SJSA1 (cell line): ENCODE measurements at places on chromosomes 7 and 10.

GRCh38 chr7:22563621-22564241 is 63.7 kb upstream of the STEAP1B start:
- no peak for DNase-seq

- no peak for DNase-seq
These were observed 65.4 kb downstream of the SRPK2 start for GRCh38 chr7:105323366-105323765.

- DNase-seq: no peak
These were observed 75.7 kb upstream of the CCDC71L start for GRCh38 chr7:106736508-106737201.

DNA sequence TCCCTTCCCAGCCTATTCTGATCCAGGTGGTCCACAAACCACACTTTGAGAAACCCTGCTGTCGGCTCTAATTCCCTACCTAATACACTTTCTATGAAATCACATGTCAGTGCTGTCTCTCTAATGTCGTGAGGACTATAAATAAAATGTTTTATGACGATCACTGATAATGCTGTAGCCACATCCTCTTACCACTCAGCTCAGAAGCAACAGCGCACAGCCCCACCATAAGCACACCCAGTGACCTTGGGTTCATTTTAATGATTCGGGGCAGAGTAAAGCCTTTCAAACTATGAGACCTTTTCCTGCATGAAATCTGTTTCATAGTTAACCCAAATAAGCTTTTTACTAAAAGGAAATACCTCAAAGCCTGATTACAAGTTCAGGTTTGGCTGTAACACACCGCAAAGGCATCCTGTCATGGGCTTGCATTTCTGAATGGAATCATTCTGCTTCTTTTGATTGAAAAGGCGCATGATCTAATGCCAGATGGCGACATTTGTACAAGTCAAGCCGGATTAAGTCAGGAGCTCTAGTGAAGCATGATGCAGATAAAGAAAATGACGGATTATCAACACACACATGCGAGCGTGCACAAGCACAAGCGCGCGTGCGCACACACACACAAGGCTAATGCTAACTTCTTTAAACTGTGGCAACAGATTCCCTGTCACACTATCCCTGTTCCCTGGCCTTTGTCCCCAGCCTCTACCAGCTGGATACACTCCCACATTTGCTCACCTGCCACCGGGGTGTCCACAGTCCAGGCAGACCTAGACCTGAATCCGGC is 180.5 kb upstream of the PDE1C start:
- DNase-seq: no peak

- peak; percentile 23 for DNase-seq
These were observed 18.8 kb upstream of the MINDY3 start for GRCh38 chr10:15879058-15879457.

DNA sequence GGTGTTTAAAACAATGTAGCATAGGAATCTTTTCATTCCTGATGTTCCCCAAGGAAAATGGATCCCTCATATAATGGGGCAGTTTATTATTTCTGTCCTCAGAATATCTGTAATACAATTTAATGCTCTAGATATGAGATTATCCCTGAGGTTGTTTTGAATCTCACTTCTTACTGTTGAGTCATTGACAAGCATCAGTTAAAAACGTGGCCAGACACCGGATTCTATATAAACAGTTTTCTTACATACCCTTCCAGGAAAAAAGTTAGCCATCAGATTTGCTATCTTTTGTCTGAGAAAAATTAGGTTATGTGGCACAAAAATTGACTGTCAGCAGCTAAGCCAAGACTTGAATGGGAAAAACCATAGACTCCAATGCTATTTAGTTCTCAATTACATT is 539.8 kb upstream of the CELF2 start:
- no peak for DNase-seq

DNA sequence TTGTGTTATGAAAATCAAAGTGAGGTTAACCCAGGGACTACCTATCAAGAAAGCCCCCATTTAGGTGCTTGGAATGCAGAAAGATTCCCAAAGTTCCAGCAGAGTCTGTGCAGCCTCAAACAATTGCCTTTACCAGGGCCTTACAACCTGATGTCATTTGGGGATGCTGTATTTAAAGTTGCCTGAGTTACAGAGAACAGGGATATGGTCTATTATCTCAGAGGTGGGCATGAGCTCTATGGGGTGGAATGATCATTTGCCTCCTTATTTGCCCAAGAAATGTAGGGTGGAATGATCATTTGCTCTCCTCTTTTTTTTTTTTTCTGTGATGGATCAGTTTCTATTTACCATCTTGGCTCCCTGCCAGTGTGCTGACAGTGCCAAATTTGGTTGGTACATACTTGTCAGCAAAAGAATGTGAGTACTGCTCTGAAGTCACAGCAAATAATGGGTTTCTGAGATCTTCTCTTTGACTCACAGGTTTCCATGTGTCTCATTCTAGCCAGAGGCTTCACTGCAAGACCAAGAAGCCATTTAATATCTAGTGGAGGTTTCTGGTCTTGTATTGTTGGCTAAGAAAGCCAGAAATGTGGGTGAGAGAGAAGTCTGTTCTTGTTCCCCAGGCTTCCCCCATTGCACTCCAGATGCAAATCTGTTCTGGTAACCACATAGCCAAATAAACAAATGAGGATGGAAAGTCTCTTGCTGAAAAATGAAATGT is 45.5 kb upstream of the ZNRF2 start:
- peak; percentile 29 for DNase-seq

- no peak for DNase-seq
These were observed 346.4 kb upstream of the TMEM229A start for GRCh38 chr7:124379296-124379695.

- DNase-seq: no peak
These were observed 184.7 kb downstream of the DIP2C start for GRCh38 chr10:504806-505205.

DNA sequence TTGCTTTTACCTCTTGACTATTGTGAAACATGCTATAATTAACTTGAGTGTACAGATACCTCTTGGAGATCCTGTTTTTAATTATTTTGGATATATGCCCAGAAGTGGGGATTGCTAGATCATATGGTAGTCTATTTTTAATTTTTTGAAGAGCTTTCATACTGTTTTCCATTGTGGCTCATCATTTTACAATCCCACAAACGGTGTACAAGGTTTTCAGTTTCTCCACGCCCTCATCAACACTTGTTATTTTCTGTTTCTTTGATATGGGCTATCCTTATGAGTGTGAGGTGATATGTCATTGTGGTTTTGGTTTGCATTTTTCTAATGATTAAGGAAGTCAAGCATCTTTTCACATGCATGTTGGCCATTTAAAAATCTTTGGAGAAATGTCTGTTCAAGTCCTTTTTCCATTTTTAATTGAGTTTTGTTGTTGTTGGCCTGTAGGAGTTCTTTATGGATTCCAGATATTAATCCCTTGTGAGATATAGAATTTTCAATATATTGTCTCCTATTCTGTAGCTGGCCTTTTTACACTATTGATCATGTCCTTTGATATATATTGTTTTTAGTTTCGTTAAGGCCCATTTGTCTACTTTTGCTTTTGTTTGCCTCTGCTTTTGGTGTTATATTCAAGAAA is 7.5 kb downstream of the AGK start:
- no peak for DNase-seq

DNA sequence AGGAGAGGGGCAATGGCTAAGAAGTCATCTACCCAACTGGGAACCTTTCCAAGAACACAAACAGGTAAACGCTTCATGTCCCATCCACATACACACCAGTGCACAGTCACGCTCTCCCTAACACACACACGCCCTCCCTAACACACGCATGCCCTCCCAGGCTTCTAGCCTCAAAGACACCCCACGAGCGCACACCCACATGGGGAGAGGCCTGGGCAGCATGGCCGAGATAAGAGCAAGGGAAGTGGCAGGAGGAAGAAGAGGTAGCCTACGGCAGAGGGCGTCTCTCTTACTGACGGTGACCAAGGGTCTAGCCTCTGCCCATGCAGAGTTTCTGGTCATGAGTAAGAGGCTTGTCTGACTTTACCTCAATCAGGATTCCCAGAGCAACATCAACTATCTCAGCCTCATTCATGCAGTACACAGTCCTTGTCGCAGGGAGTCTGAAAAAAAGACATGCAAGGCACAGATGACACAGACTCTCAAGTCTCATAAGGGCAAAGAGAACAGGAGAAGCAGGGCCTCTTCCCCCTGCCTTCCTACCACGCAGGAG is 3.1 kb downstream of the CYREN start:
- no peak for DNase-seq

DNA sequence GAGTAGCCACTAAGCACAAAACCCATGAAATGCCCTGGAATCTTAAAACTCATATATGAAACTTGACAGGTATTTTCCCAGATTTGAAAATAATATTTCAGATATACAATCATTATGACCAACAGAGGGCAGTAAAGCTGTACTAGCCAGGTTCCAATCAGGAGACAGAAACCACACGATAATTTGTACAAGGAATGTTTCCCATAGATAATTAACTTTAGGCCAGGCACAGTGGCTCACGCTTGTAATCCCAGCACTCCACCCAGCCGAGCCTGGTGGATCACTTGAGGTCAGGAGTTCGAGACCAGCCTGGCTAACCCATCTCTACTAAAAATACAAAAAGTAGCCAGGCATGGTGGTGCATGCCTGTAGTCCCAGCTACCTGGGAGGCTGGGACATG is 31.0 kb upstream of the NUB1 start:
- DNase-seq: no peak

- DNase-seq: no peak
These were observed 1.6 kb upstream of the DNAJB6 start for GRCh38 chr7:157335236-157335635.

DNA sequence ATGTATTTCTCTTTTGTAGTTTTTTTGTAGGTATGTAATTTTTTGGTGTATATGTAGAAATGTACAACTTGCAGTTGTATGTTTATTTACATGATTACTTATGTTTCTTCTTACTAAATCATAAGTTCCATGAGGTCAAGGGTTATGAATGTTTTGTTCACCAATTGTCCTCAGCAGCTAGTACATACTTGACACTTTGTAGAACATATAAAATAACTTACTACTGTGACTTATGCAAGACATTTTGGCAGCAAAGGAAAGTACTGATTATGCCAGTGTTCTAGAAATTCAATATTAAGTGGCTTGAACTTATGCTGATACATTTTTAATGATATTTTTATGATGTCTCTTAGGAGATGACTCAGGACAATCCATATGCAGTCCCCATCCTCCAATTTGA is 209.6 kb downstream of the DKK1 start:
- DNase-seq: no peak

DNA sequence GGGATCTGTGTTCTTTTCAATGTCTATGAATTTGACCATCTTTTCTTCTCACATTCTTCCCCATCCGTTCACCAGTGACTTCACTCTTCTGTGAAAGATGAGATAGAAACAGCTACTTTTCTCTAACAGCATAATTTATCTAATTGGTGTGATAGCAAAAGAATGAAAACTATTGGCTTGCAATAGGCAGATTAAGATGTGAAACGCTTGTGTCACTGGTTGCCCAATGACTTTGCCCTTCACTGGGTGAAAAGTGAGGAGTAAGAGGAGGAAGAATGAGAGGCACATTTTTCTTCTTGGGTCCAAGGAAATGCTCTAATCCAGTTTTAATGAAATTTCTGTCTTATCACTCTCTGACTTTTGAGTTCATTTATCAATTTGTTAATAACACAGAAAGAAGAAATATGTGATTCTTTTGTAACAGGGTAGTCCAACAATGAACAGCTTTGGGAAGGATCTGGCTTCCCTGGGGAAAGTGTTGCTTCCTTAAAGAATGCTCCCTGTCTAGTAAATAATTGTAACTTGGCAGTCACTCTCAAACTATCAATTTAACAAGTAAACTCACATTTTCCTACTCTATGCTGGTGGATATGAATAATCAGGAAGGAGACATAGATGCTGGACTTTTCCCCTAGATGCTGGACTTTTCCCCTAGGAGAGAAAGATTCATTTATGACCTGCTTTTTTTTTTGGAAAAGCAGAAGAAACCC is 35.1 kb downstream of the BET1 start:
- no peak for DNase-seq

GRCh38 chr10:4763960-4764428 is 62.0 kb upstream of the AKR1E2 start:
- DNase-seq: no peak

DNA sequence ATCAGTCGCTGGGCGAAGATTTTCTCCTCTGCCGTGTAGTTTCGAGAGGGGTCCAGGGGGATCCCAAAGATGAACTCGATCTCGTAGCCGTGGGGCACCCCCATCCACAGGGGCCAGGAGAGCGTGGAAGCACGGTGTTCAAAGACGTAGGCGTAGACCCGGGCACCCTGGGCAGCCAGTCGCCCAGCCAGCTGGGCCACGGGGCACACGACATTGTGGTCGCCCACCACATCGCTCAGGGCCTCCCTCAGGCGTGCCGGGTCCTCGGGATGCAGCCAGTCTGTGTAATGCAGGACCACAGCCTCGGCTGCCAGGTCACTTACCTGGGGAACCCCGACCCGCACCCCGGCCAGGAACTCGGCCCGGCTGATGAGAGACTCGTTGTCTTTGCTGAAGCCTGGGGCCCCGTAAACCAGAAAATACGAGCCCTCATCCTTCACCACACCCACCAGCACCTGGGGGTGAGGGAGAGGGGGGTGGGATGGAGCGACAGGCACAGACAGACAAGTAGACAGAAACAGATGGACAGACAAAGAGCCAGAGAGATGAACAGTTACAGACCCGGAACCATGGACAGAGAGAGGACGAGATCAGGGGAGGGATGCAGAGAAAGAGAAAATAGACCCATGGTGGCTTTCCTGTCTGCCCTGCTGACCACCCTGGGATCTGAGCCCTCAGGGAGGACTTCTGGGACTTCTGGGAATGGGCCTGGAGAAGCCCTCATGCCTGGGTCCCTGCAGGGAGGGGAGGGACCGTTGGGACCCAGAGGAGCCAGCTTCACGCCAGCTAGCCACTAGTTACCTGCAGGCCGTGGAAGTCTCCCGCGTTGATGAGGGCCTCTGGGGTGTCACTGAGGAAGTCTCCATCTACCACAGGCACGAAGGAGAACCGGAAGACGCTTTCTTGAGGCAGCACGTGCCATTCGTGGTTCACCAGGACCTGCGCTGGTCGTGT is 3.0 kb downstream of the ACHE start:
- DNase-seq: no peak

DNA sequence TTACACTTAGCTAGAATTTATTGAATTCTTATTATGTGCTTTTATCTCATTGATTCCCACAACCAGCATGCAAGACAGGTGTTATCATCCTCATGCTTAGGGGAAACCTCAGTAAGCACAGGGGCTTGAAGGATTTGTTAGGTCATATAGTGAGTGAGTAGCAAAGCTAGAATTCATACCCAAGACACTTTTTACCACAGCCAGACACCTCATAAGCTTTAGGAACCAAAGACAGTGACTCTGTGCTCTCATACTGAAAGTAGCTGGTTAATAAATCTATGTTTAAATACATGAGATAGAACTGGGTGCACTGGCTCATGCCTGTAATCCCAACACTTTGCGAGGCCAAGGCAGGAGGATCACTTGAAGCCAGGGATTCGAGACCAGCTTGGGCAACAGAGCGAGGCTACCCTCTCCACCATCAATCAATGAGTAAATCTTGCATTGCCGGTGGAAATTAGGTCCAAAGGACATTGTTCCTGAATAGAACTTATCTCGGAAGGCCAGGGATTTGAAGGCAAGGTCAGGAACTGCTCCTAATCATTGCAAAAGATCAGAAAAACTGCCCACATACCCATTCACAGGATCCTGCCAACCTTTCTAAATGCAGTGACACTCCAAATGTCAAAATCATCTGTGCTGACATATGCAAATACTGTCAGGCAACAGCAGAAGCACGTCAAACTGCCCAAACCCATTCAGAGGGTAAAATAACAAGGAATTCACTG is 523.5 kb downstream of the PARD3 start:
- DNase-seq: no peak

- DNase-seq: no peak
These were observed 1.1 kb downstream of the GPRIN2 start for GRCh38 chr10:46555366-46555712.

- no peak for DNase-seq
These were observed 80.6 kb downstream of the ORC5 start for GRCh38 chr7:104127204-104127603.
